ENCODE measurements at places on chromosomes 7 and 10.

DNA sequence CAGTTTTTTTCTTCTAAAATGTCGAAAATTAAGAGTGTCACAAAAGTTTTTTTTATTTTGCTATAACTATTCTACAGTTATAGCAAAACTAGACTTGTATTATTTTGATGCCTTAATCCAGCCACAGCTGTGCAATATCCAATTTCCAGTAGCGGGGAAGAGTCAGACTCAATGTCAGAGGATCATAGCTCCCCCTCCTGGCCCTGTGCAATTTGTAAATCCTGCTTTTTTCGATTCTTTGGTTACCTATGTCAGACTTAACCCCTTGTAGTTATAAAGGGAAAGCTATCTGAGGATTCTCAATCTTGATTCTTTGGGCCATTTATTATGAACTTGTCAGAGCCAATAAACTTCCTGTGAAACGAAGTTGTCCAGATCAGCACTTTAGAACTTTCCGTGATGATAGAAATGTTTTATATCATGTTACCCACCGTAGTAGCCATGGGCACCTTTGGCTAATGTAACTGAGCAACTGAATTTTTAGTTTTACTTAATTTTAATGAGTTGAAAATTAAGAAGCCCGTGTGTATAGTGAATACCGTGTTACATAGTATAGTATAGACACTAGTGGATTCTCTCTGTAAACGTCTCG, 87.7 kb upstream of the PRKCQ start:
- DNase-seq = peak; percentile 71

GRCh38 chr10:60148266-60148840, 241.3 kb downstream of the ANK3 start:
- no peak for DNase-seq

GRCh38 chr7:6621195-6622133, 6.1 kb downstream of the ZNF853 start:
- no peak for DNase-seq

DNA sequence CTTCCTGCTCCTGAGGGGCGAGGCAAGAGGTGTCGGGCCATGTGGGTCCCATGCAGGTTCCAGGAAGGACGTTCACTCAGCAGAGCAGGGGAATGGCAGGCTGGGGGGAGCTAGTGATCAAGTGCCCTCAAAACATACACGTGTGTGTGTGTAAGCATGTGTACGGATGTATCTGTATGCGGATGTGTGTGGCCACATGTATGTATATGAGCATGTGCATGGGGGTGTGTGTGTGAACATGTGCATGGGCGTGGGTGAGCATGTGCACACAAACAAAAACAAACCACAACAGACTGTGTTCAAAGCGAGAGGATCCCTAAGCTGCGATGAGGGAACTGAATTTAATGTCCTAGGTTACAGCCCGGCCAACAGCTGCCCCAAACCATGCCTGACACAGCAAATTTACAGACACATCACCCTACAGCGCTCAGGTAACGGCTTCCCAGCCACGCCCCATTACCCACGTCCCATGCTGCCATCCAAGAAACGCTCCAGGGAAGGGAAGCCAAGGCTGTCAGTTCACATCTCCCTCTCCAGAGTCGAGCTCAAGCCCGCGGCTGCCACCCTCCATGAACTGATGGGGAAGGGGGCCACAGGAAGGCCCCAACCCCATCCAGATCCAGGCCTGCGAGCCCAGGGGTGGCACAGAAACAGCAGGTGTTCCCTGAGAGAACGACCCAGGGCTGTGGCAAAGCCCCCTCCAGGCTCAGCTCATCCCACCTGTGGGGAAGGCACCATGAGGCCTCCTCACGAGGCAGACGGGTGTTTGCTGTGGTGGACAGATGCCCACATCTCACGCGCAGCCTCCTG, 56.6 kb downstream of the PTPRN2 start:
- no peak for DNase-seq

DNA sequence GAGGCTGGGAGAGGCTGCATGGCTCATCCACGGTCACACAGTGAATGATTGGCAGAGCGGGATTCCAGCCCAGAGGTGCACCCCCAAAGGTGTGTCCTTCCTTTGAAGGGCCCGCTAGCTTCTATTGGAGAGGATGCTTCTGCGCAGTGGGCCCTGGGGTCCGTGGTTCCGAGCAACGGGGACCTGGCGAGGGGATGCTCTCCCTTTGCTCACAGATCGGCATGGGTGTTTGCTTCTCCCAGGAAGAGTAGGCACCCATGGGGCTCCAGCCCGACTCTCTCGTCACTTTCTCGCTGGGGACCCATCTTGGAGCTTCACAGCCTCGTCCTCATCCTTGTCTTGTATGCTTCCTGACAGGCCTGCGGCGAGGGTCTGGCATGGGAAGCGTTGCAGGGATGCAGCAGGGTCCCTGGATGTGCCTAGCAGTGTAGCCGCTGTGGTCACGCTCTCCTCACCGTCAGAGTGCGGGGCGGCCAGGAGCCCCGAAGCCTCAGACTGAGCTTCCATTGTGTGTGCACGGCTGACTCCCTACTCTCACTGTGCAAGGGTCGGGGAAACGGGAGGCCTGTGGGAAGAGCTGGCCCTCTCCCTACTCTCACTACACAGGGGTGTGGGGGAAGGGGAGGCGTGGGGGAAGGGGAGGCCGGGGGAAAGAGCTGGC, 538.5 kb upstream of the FOXK1 start:
- DNase-seq = no peak

DNA sequence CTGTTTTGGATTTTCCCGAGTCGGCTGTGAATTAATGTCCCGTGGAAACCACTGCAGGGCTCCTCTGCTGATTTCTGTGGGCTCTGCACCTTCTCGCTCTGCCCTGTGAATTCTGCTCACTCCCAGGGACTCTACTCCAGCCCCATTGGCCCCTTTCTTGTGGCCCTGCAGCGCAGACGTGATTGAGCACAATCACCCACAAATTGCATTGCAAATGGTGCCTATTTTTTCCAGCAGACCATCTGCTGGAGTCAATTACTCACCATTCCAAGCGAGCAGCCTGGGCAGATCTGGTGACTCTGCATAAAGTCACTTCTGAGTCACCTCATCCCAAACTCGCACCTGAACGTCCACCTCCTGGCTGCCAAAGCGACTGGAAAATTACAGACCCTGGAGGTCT, 235.8 kb downstream of the PAXIP1 start:
- no peak for DNase-seq

GRCh38 chr7:36064676-36065075, 88.4 kb upstream of the EEPD1 start:
- DNase-seq = no peak

GRCh38 chr7:8386926-8387550, 46.4 kb upstream of the NXPH1 start:
- no peak for DNase-seq

- peak; percentile 24 for DNase-seq
Observed at GRCh38 chr7:141074162-141074991, 513 bp downstream of the TMEM178B start.

DNA sequence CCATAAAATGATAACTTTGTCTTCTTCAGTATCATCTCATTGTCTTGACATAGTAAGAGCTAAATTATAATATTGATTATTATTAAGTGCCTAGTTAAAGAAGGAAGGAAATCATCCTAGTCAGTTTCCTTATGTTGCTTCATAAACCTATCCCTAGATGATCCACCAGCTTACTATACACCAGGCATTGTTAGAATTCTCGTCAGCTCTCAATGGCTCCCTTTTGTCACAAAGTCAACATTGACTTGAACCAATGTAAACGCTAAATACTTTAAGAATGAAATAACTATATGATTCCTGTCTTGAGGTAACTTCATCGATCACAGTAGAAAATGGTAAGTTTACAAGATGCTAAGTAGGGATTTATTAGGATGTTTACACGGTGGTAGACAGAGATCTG, 1162.9 kb downstream of the CNTNAP2 start:
- DNase-seq = no peak

DNA sequence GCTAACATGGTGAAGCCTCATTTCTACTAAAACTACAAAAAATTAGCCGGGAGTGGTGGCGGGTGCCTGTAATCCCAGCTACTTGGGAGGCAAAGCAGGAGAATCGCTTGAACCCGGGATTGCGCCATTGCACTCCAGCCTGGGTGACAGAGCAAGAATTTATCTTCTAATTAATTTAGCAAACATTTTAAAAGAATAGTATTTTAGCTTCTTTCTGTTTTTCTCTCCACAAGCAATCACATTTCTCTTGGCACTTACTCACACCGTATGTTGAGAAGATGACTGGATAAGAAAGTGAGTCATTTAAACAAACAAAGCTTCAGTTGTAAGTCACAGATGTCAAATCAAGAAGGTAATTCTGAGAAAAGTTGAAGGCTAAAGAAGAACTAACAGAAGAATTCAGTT, 264.0 kb downstream of the ARL4A start:
- no peak for DNase-seq

GRCh38 chr10:108812906-108813305, 1110.4 kb downstream of the XPNPEP1 start:
- no peak for DNase-seq

DNA sequence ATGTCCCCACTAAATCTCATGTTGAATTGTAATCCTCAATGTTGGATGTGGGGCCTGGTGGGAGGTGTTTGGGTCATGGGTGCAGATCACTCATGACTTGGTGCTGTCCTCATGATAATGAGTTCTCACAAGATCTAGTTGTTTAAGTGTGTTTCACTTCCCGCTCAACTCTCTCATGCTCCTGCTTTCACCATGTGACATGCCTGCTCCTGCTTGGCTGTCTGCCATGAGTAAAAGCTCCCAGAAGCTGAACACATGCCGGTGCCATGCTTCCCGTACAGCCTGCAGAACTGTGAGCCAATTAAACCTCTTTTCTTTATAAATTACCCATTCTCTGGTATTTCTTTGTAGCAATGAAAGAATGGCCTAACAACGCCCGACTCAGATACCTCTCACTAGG, 6.2 kb upstream of the PSTK start:
- DNase-seq = no peak

DNA sequence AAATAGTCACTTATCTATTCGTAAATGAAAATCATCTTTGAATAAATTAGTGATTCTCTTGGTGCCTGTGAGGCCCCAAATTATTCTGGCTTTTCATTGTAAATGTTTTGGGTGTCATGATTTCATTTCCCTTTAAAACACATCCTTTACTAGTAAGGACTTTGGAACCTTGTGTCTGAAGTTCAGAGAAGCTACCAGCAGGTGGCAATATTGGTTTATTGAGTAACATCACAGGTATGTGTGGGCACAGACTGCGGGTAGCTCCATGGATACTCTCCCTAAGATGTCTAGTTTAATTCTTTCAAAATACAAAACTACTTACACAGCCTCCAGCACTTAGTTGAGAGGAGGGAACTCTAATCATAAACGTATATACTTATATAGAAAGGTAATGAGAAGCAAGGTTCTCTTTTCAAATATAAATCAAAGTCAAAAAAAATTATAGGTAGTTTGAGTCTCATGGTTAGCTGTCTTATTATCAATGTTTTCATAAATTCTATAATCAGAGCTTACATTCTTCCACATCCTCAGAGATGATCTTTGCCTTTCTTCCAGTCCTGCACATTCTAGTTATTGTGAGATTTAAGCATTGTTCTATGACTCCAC, 449.6 kb downstream of the GRM8 start:
- peak; percentile 63 for DNase-seq

GRCh38 chr7:101126651-101127459, at the start of gene SERPINE1:
Gene SERPINE1, plus strand, starts transcription at chr7:101127104. Its CDS starts 1,290 bp downstream, at chr7:101128394.
- peak; percentile 89 for DNase-seq

GRCh38 chr7:87059525-87060287, at the start of gene ELAPOR2:
Gene ELAPOR2, minus strand, starts transcription at chr7:87059654. Its CDS starts 141 bp downstream, at chr7:87059513.
- DNase-seq = peak; percentile 74

DNA sequence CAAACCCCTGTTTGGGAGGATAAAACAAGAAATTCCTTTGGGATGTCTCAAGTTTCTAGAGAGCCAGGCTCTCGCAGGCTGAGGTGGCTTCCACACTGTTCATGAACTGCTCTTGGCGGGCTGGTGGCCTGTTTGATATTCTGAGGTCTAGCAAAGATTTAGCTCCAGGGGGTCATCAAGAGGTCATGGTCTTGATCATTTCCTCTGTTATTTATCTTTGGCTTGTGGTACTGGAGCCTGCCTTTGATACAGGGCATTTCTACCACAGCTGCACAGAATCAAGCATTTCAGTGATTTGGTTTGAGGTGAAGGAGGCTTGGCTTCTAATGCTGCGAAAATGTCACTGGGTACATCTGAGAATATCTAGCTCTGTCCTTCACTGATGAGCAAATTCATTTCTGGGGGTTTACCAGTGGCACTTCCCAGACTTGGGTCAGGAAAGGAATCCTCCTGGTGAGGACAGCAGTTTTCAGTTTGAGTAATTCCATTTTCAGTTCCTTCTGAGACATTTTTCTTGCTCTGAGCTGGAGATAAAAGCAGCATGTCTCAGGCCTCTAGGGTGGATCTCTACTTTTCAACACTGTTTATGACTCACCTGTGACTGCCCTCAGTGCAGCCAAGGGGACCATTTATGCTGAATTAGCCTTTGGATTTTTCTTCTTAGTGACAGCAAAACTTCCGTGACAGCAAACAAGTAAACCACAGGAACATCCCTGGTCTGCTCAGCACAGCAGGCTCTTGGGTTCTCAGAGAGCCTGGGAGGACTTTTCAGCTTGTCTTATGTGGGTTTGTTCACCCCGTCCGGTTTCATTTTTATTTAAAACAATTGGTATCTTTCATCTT, 312.0 kb downstream of the RNLS start:
- DNase-seq = peak; percentile 16

GRCh38 chr7:73341877-73342276, 13.9 kb downstream of the FKBP6 start:
- no peak for DNase-seq

- DNase-seq = no peak
Observed at GRCh38 chr10:86411852-86412560, 45.4 kb upstream of the GRID1 start.

DNA sequence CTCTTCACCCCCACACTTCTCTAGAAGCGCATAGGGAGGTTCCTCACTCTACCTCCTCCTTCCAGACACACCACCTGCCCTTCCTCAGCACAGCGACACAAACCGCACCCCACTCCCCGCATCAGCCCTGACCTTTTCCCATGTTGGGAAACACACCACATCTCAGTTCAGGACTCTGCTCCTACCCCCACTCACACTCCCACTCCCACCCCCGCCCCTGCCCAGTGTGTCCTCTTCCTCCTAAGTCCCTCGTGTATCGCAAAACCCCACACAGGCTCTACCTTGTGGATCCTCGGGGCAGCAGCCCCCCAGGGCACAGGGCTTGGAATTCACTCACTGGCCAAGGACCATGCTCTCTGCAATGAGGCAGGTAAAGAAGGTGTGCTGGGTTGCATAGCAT, 4.2 kb upstream of the AOC1 start:
- no peak for DNase-seq

- DNase-seq = no peak
Observed at GRCh38 chr10:125116041-125116649, 44.2 kb downstream of the CTBP2 start.

- DNase-seq = no peak
Observed at GRCh38 chr10:36778651-36779050, 346.7 kb upstream of the ANKRD30A start.

- no peak for DNase-seq
Observed at GRCh38 chr7:149845257-149845980, 7.2 kb downstream of the ZNF862 start.

DNA sequence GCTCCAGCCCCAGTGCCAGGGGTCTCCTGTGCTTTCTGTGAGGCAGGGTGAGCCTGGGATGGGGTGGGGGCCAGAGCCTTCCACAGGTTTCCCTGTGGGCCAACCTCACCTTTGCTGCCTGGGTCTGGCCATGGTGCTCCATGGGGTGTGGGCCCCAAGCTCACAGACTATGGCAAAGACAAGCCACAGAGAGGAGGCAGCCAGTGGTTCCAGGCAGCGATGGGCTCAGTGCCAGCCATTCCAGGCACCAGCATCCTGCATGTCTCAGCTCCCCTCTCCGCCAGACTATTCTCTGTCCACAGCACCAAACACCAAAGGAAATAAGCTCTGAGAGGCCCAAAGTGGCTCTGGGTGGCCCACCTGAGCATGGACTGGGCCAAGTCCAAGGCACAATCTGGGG, 133.5 kb downstream of the PTPN20 start:
- no peak for DNase-seq

- no peak for DNase-seq
Observed at GRCh38 chr10:14153570-14154055, 177.1 kb downstream of the FRMD4A start.

Data from KBM-7 (cell line).